ENCODE measurements at places on chromosomes 1 and 21.

- no peak for DNase-seq
Measured at GRCh38 chr1:211920141-211920572, 89.6 kb upstream of the LPGAT1 start.

DNA sequence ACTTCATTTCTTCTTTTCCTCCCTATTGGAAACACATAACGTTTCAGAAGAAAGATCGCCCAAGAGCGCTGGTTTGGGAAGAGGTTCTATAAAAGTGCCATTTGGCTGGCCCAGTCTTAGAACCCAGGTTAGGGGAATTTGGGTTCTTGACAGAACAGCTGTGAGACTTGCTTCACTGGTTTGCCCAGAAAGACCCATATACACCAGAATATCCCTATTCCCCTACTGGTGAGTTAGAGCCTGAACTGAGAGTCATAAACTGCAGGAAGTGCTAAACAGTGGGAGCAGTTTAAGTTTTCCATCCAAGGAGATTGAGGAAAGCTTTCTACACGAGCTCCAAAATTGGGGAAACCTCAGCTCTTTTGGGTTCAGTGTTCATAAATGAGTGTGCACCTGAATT, 275.2 kb downstream of the VAV3 start:
- no peak for DNase-seq

DNA sequence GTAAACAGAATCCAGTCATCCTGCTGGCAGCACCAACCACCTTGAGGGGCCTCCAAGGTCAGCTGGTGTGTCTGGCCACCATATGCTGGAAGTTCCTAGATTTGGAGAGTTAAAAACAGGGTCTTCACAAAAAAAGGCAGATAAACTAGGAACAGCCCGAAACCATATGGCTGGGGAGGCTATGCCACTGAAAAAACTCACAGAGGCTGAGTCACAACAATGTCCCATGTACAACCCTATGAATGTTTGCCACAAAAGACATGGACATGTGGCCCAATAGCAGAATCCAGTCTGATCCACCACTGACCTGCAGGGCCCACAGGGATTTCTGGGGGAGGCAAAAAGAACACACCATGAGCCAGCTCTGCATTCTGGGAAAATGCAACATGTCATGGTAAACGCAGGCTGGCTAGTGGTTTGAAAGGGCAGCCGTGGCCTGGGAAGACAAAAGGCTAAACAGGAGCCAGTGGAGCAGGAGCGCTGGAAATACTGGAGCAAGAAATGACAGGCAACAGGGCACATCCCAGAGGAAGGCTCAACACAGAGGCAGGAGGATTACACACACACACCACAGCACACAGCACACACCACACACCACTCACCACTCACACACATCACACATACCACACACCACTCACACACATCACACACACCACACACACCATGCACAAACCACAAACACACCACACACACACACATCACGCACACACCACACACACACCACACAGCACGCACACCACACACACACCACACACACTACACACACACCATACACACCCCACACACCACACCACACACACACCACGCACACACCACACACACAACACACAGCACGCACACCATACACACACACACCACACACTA, 55.4 kb downstream of the HSF2BP start:
- no peak for DNase-seq

GRCh38 chr1:231172411-231172810, 10.6 kb downstream of the TRIM67 start:
- no peak for DNase-seq

DNA sequence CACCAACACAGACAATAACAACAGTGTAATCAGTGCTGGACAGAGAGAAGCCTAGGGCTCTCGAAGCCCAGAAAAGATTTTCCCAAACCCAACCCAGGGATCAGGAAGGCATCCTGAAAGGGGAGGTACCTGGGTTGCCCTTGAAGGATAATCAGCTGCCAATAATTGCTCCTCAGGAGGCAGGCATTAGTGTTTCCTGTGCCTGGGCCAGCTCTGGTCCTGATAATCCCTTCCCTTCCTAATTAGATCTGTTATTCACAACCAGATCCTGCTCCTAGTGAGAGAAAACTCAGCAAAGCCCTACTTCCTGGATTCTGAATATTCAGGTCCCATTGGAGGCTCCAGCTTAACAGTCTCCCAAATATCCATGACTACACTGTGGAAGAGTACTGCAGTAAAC, 117.4 kb downstream of the DMRTA2 start:
- no peak for DNase-seq

GRCh38 chr1:240188139-240188538, 96.5 kb downstream of the FMN2 start:
- no peak for DNase-seq

DNA sequence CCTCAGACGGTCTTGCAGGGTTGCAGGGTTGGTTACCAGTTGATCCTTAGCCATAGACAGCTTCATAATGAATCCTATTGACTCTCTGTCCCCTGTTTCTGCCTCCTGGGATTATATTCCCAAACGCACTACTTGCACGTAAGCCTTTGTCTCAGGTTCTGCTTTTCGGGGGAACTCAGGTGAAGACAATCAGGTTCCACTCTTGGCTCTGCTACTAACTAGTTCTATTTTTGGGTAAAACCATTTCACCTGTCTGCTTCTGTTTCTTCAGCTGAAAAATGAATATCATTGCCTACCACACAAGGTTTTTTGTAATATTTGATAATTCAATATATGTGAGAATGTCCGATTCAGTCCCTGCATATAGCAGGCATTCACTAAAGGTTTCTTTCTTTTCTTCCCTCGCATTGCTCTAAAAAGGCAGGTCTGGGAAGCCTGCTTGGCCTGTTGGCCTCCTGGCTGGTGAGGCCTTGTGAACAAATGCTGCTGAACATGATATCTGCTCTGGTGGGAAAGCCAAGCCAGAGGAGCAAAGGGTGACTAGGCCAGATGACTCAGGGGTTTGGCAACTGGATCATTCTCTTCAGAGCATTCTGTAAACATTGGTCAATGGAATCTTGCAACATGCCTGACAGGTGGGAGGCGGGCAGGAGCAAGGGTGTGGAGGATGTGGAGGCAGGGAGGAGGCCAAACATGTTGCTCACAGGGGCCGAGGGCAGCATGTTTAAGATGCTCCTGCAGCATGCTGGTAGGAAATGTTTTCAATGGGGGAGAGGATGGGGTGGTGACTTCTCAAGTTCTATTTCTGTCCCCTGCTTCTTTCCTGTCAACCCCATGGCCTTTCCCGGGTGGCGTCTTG, 23.8 kb downstream of the IER5 start:
- DNase-seq = no peak

- DNase-seq = no peak
Measured at GRCh38 chr1:183946320-183946613, 91.3 kb downstream of the COLGALT2 start.

- DNase-seq = no peak
Measured at GRCh38 chr1:27531959-27532685, 42.2 kb upstream of the WASF2 start.

DNA sequence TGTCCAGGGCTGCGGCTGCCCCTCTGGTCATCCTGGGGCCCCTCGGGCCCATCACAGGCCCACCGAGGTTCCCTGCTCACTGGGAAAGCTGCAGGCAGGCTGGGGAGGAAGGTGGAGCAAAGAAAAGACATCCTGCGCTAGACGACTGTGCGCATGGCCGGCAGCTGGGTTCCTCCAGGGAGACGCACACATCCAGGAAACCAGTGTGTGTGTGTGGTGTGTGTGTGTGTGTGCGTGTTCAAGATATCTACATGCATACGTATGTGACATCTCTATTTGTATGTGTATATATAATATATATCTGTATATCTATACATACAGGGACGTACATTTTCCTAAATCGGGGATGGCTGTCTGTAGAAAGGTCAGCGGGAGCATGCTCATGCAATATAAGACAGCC, 63.7 kb downstream of the ACOT7 start:
- DNase-seq = no peak

DNA sequence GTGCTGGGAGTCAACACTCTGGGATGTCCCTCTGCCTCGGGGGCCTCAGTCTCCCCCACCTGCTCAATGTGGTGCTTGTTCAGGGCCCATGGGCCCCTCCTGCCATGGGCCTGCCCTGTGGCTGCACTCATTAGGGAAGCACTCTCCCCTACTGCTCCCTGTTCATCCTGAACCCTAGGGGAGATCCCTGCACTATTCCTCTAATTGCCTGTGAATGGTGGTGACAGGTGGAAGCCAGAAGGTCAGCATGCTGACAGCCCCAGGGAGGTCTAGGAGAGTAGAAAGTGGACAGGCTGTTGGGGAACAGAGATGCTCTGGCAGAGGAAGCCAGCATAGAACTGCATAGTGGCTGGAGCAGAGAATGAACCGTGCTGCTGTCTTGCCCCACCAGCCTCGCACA, 217.6 kb downstream of the TRABD2B start:
- DNase-seq = no peak

- DNase-seq = no peak
Measured at GRCh38 chr1:199283794-199284193, 645.0 kb downstream of the PTPRC start.

DNA sequence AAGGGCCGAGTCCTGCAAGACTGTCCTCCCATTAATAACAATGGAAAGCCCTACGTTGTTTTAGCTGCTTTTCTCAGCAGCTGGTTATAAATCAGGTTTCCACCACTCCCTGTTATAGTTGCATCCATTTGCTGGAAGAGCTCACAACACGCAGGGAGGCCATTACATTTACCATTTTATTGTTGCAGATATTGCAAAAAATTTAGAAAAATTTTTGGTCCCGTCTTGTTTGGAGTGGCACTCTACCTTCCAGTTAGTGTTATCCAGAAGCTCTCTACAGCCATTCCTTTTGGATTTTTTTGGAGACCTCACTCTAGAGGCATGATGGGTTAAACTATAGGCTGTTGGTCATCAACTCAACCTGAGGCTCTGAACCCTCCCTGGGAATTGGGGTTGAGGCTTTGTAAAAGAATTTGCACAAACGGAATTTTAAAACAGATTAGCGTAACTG, 1532.1 kb upstream of the TPTE start:
- DNase-seq = no peak

DNA sequence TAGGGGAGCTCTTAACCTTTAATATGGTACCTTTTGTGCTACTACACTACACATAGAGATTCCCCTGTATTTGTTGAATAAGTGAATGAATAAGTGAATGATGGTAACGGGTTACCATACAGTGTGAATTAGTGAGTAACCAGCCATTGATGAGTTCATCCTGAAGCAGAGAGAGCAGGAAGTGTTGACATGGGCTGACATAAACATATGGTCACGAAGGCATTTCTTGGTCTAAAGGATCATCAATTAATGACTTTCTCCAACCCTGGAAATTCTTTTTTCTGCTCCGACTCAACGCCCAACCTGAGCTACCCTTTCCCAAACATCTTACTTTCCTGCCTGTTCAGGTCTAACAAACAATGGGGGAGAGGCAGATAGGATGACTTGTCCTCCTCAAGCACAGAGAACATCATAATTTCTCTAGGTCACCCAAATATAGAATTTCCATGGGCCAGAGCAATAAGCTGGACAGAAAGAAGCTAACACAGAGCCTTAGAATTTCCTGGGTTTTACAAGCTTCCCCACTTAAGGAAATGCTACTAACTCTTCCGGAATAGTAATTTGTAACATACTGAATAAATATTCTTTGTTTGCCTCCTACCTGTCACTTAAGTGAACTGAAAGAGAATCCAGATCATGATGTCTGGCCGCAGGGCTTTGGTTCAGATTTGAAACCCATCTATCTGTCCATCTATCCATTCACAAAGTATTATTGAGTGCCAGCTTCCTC, 114.7 kb upstream of the NGF start:
- no peak for DNase-seq

- DNase-seq = no peak
Measured at GRCh38 chr21:45989355-45990048, 7.9 kb downstream of the COL6A1 start.

DNA sequence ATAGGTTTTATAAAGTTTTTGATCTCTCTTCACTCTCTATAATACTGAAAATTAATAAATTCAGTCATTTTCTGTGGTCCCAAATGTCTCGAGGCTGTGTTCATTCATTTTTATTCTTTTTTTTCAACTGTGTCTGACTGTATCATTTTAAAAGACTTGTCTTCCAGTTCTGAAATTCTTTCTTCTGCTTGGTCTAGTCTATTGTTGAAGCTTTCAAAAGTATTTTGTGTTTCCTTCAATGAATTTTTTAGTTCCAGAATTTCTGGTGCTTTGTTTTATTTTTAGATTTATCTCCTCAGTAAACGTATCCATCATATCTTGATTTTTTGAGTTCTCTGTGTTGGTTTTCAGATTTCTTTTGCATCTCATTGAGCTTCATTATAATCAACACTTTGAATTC, 161.0 kb upstream of the CHRM3 start:
- DNase-seq = no peak

- no peak for DNase-seq
Measured at GRCh38 chr1:83818916-83819315, 180.0 kb downstream of the TTLL7 start.

DNA sequence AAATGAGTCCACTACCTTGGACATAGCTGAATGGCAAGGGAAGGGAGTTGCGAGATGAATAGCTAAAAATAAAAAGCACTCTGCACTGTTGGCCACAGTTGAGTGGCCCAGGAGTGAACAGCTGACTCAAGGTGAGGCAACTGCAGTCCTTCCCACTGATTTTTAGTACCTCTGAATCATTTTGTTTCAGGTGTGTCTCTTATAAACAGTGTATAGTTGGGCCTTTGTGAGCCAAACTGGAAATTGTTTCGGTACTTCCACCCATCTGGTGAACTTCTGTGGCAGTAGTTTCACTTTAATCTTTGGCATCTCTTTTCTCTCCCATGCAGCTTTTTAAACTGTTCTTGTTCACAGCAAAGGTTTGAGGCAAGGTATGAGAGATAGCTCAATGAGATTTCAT, 122.7 kb downstream of the VAV3 start:
- DNase-seq = no peak

DNA sequence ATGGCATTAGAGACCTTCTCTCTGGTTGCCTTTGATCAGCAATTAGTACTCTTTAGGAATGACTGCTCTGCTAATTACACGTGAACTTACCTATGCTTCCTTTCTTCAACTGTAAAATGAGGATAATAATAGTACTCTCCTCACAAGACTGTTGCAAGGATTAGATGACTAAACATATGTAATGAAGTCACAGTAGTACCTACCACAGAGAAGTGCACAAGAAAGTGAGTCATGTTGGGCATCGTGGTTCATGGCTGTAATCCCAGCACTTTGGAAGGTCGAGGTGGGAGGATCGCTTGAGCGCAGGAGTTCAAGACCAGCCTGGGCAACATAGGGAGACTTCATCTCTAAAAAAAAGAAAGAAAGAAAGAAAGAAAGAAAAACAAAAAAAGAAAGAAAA, 68.1 kb upstream of the AK4 start:
- DNase-seq = no peak

DNA sequence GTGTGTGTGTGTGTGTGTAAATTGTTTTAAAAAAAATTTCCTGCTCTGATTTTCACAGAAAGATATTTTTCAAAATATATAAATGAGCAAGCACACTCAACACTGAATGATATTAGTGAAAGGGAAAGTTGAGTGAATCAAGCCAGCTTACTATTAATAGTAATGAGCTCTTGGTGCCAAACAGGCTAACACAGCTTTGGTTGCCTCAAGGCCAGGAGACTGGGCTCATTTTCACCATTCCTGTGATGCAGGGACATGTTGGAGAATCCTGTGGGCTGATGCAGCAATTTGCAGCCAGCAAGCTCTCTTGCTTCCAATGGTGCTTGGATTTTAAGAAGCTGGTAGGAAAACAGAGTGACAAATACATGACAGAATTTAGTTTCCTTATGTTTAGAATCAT, 30.2 kb downstream of the PLA2G4A start:
- DNase-seq = no peak

- no peak for DNase-seq
Measured at GRCh38 chr1:18116777-18117176, 9.2 kb downstream of the IGSF21 start.

All from T-helper 1 cell (primary cell).